Muscle of leg (tissue), 16 donors: ENCODE measurements at places on chromosomes 12 and 14. TPM values are rescaled to one million over a fixed set of nuclear protein-coding genes. Genes with fewer than 3 reads are reported as not detected.

DNA sequence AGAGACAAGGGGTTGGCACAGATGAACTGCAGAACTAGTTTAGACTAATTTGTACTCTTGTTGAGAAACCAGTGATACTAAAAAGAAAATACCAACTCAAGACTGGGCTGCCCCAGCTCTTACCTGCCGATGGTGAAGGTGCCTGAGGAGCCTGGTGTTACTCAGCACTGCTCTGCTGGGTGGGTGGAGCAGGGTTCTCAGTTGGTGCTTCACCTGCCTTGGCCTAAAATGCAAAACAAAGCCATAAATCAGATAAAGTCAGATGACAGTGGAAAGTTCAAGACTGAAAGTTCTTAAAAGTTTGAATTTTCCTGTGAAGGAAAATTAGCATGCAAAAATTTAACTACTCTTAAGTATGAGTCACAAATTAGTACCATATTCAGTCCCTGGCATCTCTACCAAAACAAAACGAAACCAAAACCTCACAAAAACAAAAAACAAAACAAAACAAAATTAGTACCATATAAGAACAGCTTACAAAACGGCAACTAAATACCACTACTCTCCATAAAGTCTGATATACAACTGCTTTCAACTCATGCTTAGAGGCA, 21.9 kb downstream of the YBX3 start:
- DNase-seq: no peak
- H3K36me3 ChIP-seq: peaks cover 37% of the 10 kb centered on the region
- H3K4me1 ChIP-seq: no peaks in the 10 kb centered on the region
- H3K4me3 ChIP-seq: no peak overlapping the region
- H3K27ac ChIP-seq: no peak overlapping the region

GRCh38 chr12:13891902-13892301, 89.5 kb downstream of the GRIN2B start:
- no peak overlapping the region for H3K4me3 ChIP-seq
- DNase-seq: no peak
- H3K4me1 ChIP-seq: no peaks in the 10 kb centered on the region
- no peaks in the 10 kb centered on the region for H3K36me3 ChIP-seq

GRCh38 chr14:104274806-104275205, 136.4 kb downstream of the KIF26A start:
- H3K4me3 ChIP-seq: no peak overlapping the region
- H3K27ac ChIP-seq: no peak overlapping the region
- H3K27me3 ChIP-seq: peaks cover 5% of the 10 kb centered on the region
- H3K36me3 ChIP-seq: peaks cover 3% of the 10 kb centered on the region

The INHBC gene
- not detected for total RNA-seq
